ENCODE measurements at places on chromosomes 7 and 10.

DNA sequence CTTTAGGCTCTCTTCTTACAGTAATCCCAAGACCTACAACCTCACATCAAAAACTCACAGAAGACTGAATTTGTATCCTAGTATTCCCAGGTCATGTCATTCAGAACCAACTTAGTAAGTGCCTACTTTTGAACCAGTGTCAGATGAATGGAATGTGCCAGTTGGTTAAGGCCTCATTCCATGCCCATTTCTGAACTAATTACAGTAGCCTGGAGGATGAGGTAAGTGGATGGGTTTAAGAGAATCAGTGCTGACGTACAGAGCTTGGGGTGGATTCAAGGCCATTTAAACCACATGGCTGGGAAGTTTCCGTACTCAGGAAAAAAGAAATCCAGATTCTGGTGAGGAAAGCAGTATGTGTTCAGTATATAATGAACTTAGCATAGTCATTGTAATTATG, 21.9 kb upstream of the FOXP2 start:
- DNase-seq = no peak

DNA sequence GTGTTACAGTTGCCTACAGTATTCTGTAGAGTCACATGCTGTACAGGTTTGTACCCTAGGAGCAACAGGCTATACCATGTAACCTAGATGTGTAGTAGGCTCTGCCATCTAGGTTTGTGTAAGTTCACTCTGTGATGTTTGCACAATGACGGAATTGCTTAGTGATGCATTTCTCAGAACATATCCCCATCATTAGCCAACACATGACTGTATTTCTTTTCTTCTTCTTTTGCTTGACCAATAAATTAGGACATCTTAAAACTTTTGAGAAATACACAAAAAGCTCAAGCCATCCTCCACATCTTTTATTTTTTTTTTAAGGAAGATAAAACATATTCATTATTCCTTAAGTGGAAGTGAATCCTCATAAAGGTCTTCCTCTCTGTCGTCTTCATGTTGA, 5.4 kb upstream of the PFKFB3 start:
- no peak for DNase-seq

DNA sequence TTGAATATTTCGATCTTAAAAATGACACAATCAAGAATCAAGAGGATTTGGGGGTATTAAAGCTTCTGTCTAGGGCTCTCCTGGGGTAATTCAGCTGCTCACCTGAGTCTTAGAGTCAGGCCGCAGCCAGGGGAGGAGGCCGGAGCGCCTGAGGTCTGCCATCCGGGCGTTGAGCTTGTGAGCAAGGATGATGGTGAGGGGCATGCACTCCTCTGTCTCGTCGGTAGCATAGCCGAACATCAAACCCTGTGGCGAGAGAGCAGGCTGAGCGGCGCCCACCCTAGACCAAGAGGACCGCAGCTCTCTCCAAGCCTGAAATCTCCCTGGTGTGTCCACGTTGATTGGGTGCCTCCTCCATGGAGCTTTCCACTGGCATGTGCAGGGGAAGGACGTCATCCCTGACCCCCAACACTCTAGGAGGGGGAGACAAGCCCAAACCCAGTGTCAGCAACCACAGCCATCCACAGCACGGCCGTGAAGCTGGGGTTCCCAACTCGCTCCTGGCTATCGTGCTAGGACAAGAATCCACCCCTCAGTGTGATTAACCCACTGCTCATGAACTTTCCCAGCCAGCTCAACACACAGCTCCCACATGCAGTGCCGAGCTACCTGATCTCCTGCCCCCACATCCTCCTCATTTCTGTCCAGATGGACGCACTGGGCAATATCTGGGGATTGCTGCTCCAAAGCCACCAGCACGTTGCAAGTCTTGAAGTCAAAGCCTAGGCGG, 9.2 kb downstream of the MAT1A start:
- DNase-seq = no peak

- no peak for DNase-seq
Measured at GRCh38 chr10:11891776-11892486, 68.8 kb downstream of the PROSER2 start.

DNA sequence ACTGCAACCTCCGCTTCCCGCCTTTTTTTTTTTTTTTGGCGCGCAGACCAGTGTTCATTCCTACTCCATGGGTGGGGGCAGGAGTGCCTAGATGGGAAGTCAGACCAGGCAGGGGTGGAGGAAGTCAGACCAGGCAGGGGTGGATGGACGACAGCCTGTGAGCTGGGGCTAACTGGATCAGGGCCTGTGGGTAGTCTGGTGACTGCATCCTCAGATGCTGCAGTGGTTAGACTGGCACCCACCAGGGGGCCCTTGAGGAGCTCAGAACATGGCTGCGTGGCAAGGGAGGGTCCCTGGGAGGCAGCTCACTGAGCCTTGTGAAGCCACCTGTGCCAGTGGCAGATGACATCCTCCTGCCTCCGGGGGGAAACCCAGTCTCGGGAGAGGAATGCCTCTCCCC, 35.1 kb downstream of the RCC1L start:
- DNase-seq = no peak
